ENCODE measurements at places on chromosomes 11 and 22. TPM values are rescaled to one million over a fixed set of nuclear protein-coding genes. Genes with fewer than 3 reads are reported as not detected.

OR8A1 gene
- not detected for total RNA-seq

DERL3 gene
- total RNA-seq = 0.32 TPM

TMEM191C gene
- total RNA-seq = 1.7 TPM

MRGPRE gene
- not detected for total RNA-seq

SCN4B gene
- total RNA-seq = not detected

EXPH5 gene
- 2.2 TPM for total RNA-seq

OR6A2 gene
- 0.32 TPM for total RNA-seq

SLC22A12 gene
- total RNA-seq = not detected

F2 gene
- total RNA-seq = not detected

Data from fibroblast of villous mesenchyme (primary cell).